Nasal cavity respiratory epithelium epithelial cell of viscerocranial mucosa (primary cell): ENCODE measurements at places on chromosomes 13 and 19. TPM values are rescaled to one million over a fixed set of nuclear protein-coding genes. Genes with fewer than 3 reads are reported as not detected.

DNASE2 gene
- total RNA-seq = 29.5 and 40.3 TPM in 2 replicates

ADGRE2 gene
- 0.71 and 1.0 TPM in 2 replicates for total RNA-seq

NXNL1 gene
- total RNA-seq = not detected in 2 replicates

OR7D2 gene
- total RNA-seq = not detected in 2 replicates

TDRD12 gene
- under 0.01 and 1.00 TPM in 2 replicates for total RNA-seq

S1PR5 gene
- total RNA-seq = 4.4 and 19.5 TPM in 2 replicates

IRS2 gene
- total RNA-seq = 11.3 and 21.3 TPM in 2 replicates

FXYD1 gene
- total RNA-seq = not detected in 2 replicates

ZNF575 gene
- total RNA-seq = under 0.01 and 0.07 TPM in 2 replicates

CEACAM4 gene
- not detected in 2 replicates for total RNA-seq

SLC8A2 gene
- under 0.01 and 0.21 TPM in 2 replicates for total RNA-seq

LHFPL6 gene
- 7.5 and 7.9 TPM in 2 replicates for total RNA-seq

SIGLECL1 gene
- total RNA-seq = not detected in 2 replicates

SHISA2 gene
- total RNA-seq = under 0.01 and 2.6 TPM in 2 replicates

NKG7 gene
- total RNA-seq = not detected in 2 replicates

CACTIN gene
- total RNA-seq = 23.2 and 34.0 TPM in 2 replicates

MBD3L3 gene
- total RNA-seq = not detected in 2 replicates

IRGC gene
- not detected in 2 replicates for total RNA-seq

REEP6 gene
- 1.4 and 4.2 TPM in 2 replicates for total RNA-seq
